ENCODE measurements at places on chromosomes 1 and 21.

GRCh38 chr1:109467301-109467777, 993 bp downstream of the SYPL2 start:
- peak overlapping the region; percentile 72 for H3K4me3 ChIP-seq
- DNase-seq: no peak
- peaks cover 90% of the 10 kb centered on the region for H3K27me3 ChIP-seq
- H3K4me1 ChIP-seq: no peaks in the 10 kb centered on the region

DNA sequence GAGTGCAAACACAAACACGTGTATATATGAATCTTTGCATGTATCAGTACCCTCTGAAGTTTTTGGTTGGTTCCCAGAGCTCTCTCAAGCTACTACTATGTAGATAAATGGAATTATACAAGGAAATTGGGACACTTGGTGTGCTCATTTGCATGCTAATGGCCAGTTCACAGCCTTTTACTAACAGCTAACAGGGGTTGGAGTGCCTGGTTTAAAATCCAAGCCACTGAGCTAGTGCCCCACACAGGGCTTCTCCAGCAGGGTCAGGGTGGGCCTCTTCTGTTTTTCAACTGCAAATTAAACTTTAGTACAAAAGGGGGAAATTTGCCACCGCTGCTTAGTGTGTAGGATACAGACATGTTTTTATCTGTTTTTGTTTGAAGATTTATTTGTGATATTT, 121.0 kb downstream of the ATP5PO start:
- H3K4me3 ChIP-seq: no peak overlapping the region
- no peak for DNase-seq
- H3K27me3 ChIP-seq: no peaks in the 10 kb centered on the region
- no peak overlapping the region for H3K27ac ChIP-seq
- peaks cover 4% of the 10 kb centered on the region for H3K4me1 ChIP-seq
- H3K36me3 ChIP-seq: peaks cover 22% of the 10 kb centered on the region

DNA sequence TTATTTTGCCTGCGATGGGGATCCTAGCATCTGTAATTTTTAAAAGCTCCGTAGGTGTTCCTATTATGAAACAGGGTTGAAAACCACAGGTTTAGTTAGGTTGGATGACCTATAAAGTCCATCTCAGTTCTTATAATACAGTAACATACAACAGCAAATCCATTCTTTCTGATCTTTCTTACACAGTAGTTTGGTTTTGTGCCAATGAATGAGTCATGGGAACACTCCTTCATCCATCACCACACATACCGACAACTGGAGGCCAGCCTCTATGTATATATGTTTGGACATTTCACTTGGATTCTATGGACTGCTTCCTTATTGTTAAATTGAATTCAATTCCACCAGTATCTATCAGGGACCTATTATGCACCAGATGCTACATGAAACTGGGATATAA, 118.4 kb upstream of the L1TD1 start:
- no peak for DNase-seq
- no peaks in the 10 kb centered on the region for H3K36me3 ChIP-seq
- no peaks in the 10 kb centered on the region for H3K27me3 ChIP-seq
- H3K4me3 ChIP-seq: no peak overlapping the region
- H3K4me1 ChIP-seq: peaks cover 3% of the 10 kb centered on the region

DNA sequence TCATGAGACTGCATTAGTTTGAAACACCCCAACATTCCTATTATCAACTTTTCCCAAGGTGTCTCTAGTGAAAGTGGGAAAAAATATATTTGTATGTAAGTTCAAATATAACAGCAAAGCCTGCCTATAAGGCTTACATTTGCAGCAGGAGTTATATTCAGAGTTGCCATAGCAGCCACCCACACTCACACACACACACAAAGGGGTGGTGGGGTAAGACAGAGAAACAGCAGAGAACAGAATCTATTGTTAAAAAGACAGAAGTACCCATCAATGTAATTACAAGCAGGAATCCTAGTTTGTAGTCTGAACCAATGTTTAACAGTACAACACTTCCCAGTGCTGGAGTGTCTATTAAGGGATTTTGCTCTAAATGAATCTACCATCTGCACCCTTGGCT, 55.0 kb downstream of the PLPPR5 start:
- peaks cover 5% of the 10 kb centered on the region for H3K4me1 ChIP-seq
- no peak overlapping the region for H3K27ac ChIP-seq
- H3K4me3 ChIP-seq: no peak overlapping the region
- no peak for DNase-seq
- H3K36me3 ChIP-seq: no peaks in the 10 kb centered on the region

GRCh38 chr1:16235944-16236510, 956 bp downstream of the CPLANE2 start:
- no peaks in the 10 kb centered on the region for H3K36me3 ChIP-seq
- DNase-seq: no peak
- peak overlapping the region; percentile 94 for H3K4me3 ChIP-seq
- peaks cover 11% of the 10 kb centered on the region for H3K4me1 ChIP-seq

GRCh38 chr1:208245185-208245705, 1.1 kb upstream of the PLXNA2 start:
- peak; percentile 89 for DNase-seq
- peaks cover 6% of the 10 kb centered on the region for H3K27me3 ChIP-seq
- peaks cover 38% of the 10 kb centered on the region for H3K4me1 ChIP-seq
- H3K27ac ChIP-seq: peak overlapping the region; percentile 71
- no peaks in the 10 kb centered on the region for H3K36me3 ChIP-seq

- no peak for DNase-seq
- no peak overlapping the region for H3K4me3 ChIP-seq
- H3K27me3 ChIP-seq: no peaks in the 10 kb centered on the region
- H3K4me1 ChIP-seq: no peaks in the 10 kb centered on the region
- H3K27ac ChIP-seq: no peak overlapping the region
- no peaks in the 10 kb centered on the region for H3K36me3 ChIP-seq
Observed at GRCh38 chr1:89170170-89171066, 5.4 kb downstream of the GBP7 start.

- peak overlapping the region; percentile 66 for H3K4me3 ChIP-seq
- H3K36me3 ChIP-seq: peaks cover 18% of the 10 kb centered on the region
- no peaks in the 10 kb centered on the region for H3K27me3 ChIP-seq
- H3K4me1 ChIP-seq: peaks cover 20% of the 10 kb centered on the region
- no peak for DNase-seq
Observed at GRCh38 chr1:21022279-21023040, 154.2 kb downstream of the EIF4G3 start.

DNA sequence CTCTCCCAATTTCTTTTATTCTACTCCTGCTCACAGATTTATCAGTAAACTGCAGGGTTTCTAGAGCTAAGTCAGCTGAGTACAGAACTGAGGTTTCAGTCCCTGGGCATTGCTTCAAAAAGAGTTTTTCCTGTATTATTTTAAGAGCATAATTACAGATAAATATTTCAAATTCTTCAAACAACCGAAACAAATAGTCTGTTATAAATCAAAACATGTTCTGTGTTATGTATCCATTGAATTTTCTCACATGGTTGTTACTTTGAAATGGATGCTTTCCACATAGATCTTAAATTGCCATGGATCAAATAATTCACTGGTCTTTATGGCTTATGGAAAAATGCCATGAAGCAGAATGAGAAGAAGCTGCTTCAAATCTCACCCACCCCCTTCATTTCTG, 64.5 kb downstream of the LRRC8C start:
- no peak for DNase-seq
- no peaks in the 10 kb centered on the region for H3K27me3 ChIP-seq
- H3K36me3 ChIP-seq: peaks cover 5% of the 10 kb centered on the region

GRCh38 chr1:160758521-160758920, 19.5 kb downstream of the SLAMF7 start:
- H3K27me3 ChIP-seq: peaks cover 8% of the 10 kb centered on the region
- no peaks in the 10 kb centered on the region for H3K36me3 ChIP-seq
- no peak overlapping the region for H3K4me3 ChIP-seq
- no peaks in the 10 kb centered on the region for H3K4me1 ChIP-seq
- DNase-seq: no peak

DNA sequence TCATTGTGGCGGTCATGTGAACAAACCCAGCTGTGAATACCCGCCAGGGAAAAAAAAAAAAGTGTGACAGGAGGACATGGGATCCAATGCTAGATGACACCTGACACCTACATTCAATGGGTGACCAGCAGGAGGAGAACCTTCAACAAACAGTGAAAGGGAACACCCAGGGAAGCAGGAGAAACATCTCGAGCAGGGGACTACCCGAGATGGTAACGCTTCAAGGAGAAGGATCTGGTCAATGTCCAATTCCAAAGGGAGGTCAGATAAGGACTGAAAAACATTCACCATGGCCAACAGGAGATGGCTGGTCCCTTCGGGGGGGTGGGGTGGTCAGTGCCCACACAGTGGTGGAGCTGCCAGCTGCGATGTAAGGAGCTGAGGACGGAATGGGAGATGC, 46.3 kb downstream of the PTPN14 start:
- H3K27me3 ChIP-seq: no peaks in the 10 kb centered on the region
- peak overlapping the region; percentile 25 for H3K27ac ChIP-seq
- H3K4me3 ChIP-seq: no peak overlapping the region
- H3K36me3 ChIP-seq: peaks cover 14% of the 10 kb centered on the region
- DNase-seq: no peak

GRCh38 chr1:6157528-6158174, 22.5 kb downstream of the CHD5 start:
- H3K27me3 ChIP-seq: peaks cover 37% of the 10 kb centered on the region
- peaks cover 3% of the 10 kb centered on the region for H3K4me1 ChIP-seq
- peak overlapping the region; percentile 58 for H3K4me3 ChIP-seq

DNA sequence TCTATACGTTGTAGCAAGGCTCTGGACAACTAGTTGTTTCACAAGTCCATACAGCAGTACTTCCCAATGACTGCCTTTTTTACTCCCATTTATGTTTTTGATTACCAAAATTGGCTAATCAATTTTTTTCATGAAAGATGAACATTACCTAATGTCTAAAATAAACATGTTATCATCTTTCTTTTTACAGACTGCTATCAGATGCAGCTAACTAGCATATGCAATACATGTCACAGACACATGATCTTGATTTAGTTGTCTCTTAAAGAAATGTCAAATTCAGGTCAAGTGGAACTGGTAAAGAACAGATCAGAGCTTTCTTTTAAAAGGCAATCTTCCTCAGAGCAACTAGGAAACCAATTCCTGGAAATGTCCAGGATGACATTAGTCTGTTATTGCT, 630 bp upstream of the DBT start:
- no peak overlapping the region for H3K27ac ChIP-seq
- DNase-seq: no peak
- H3K36me3 ChIP-seq: no peaks in the 10 kb centered on the region
- H3K4me3 ChIP-seq: no peak overlapping the region

DNA sequence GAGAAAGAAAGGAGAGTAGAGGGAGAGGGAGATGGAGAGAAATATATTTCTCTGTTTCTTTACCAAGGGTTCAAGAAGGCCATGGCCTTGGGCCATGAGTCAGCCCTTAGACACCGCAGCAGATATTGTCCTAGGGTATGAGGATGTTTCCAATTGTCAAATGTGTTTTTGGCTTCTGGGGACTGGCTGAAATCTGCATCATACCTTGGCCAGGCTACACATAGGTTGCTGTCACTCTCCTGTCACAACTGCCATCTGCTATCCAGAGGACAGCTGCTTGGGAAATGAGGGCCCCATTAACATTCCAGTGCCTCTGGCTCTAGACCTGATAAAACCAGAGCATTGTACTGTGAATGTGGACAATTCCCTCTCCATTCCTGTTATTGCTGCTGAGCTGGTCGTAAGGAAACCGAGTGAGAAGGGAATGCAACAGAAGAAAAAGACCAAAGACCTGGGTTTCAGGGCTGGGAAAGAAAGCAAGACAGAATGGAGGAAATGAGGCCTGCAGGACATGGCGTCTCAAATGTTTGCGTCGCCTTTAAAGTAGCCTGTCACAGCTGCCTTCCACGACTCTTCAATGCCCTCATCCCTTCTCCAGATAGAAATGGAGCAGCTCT, 8.8 kb upstream of the PIGC start:
- H3K4me1 ChIP-seq: peaks cover 40% of the 10 kb centered on the region
- peak overlapping the region; percentile 39 for H3K27ac ChIP-seq
- H3K4me3 ChIP-seq: no peak overlapping the region
- DNase-seq: no peak

GRCh38 chr1:228013935-228014930, 7.4 kb downstream of the WNT3A start:
- H3K27me3 ChIP-seq: peaks cover 57% of the 10 kb centered on the region
- no peak overlapping the region for H3K4me3 ChIP-seq
- no peaks in the 10 kb centered on the region for H3K4me1 ChIP-seq
- peak; percentile 60 for DNase-seq
- no peak overlapping the region for H3K27ac ChIP-seq

GRCh38 chr1:235649368-235650163, at the start of gene GNG4:
Gene GNG4 (minus strand): TSS chr1:235649784. CDS start chr1:235583838, 65,946 bp downstream.
- DNase-seq: peak; percentile 79
- peak within 1 kb of the TSS; percentile 97 for H3K27ac ChIP-seq
- H3K4me3 ChIP-seq: peak within 1 kb of the TSS; percentile 93
- peaks cover 45% of the 10 kb centered on the region for H3K27me3 ChIP-seq
- peaks cover 9% of the 10 kb centered on the region for H3K36me3 ChIP-seq
- peaks cover 21% of the 10 kb centered on the region for H3K4me1 ChIP-seq

- no peaks in the 10 kb centered on the region for H3K4me1 ChIP-seq
- no peak for DNase-seq
- H3K27me3 ChIP-seq: no peaks in the 10 kb centered on the region
- H3K36me3 ChIP-seq: peaks cover 31% of the 10 kb centered on the region
- H3K4me3 ChIP-seq: no peak overlapping the region
Observed at GRCh38 chr21:15870819-15871218, 141.0 kb downstream of the USP25 start.

DNA sequence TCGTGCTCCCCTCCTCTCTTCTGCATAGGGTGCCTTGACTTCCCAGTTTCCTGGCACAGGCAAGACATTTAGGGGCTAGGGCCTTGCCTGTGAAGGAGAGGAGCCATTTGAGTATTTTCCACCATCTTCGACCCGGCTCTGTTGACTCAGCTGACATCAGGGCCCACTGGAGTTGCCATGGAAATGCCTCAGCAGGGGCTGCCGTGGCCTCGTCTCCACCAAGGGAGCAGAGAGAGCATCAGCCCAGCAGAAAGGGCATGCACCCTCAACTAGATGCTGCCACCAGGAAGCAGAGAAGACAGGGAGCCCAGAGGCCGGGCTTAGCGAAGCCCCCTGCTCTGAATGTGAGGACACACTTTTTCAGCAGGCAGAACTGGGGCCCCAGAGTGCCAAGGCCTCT, 101.9 kb upstream of the ACTL8 start:
- no peak overlapping the region for H3K4me3 ChIP-seq
- H3K36me3 ChIP-seq: peaks cover 6% of the 10 kb centered on the region
- DNase-seq: no peak
- no peaks in the 10 kb centered on the region for H3K27me3 ChIP-seq
- H3K27ac ChIP-seq: peak overlapping the region; percentile 18
- peaks cover 10% of the 10 kb centered on the region for H3K4me1 ChIP-seq

DNA sequence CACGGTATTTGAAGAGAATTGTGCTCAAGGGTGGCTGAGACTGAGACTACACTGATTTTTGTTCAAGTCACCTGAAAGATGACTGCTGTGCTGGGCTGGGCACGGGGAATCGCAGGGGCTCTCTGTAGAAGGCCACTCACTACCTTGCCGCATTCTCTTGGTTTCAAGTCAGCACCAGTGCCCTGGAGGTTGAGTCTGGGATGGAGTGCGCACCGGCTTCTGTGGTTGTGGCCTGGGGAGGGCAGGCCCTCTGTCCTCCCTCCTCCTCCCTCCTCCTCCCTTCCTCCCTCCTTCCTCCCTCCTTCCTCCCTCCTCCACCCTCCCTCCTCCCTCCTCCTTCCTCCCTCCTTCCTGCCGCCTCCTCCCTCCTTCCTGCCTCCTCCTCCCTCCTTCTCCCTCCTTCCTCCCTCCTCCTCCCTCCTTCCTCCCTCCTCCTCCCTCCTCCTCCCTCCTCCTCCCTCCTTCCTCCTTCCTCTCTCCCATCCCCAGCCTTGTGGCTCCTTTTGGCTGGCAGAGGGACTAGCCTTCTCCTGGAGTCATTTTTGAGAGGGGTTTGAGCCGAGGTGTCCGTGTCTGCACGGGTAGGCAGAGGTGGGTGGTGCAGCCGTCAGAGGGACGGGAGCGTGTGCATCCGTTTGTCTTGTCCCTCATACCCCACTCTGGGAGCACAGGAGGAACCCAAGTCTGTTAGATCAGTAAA, 9.5 kb downstream of the RER1 start:
- H3K4me1 ChIP-seq: peaks cover 6% of the 10 kb centered on the region
- DNase-seq: no peak
- H3K27ac ChIP-seq: no peak overlapping the region
- H3K27me3 ChIP-seq: no peaks in the 10 kb centered on the region
- peaks cover 12% of the 10 kb centered on the region for H3K36me3 ChIP-seq

All from type B pancreatic cell (in vitro differentiated cells).